ENCODE measurements at places on chromosomes 4 and X.

DNA sequence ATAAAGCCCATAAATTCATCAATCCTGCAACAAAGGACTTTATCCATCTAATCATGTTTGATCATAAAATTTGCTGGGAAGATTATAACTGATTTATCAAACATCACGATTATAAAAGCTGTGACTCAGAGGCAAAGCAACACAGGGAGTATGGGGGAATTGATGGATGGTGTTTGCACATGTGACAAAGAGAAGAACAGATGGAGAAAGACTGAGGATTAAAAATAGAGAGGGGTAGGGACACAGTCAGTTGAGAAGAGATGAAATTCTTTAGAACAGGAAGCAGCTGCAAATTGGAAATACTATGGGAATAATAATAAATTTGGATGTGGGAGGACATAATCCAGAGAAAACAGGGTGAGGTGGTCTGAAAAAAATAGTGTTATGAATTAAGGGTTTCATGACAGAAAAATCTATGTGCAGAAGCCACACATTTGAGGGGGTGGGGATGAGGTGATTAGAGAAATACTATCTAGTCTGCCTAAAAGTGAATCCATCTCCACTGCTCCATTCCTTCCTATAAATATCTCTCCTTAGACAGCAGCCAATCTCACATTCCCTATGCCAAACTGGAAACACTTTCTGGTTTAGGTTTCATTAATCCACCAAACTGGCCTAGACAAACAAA, 6.2 kb downstream of the PRR32 start:
- ATAC-seq = no peak

DNA sequence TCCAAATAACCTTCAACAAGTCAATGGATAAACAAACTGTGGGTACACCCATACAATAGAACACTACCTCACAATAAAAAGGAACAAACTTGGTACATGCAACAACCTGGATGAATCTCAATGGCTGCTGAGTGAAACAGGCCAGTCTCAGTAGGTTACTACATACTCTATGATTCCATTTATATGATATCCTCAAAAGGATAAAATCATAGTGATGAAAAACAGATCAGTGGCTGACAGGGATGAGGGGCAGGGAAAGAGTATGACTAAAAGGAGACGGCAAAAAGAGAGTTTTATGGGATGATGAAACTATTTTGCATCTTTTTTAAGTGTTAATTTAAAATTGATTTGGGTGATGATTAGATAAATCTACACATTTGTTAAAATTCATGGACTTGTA, 15.9 kb downstream of the KLHL8 start:
- no peak for ATAC-seq

DNA sequence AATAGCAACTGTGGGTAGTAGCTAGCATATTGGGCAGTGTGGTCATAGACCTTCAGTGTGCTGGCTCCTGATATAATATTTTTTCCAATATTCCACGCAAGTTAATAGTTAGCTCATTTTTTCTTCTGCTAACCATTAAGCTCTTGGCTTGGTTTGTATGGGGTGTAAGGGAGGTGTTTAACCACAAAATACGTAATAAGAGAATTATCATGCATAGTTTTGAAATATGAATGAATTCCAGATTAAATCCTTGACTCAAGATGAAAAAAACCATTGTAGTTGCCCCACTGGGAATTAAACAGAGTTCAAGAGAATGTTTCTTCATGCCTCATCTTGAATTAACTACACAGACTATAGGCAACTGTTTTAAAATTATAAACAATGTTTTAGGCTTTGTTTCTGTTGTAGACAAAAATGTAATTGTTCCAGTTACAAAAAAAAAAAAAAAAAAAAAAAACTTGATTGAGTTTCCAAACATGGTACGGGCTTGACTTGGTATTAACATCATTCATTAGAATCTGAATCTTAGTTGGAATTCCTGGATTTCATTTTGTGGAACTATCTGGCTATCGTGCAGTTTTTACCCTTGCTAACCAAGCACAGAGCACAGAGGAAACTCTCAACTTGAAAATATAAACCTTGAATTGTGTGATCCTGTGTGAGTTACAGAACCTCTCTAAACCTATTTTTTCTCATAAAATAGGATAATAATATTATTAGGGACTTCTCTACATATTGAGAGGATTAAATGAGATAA, 28.4 kb downstream of the CXCL1 start:
- no peak for ATAC-seq

- no peak for ATAC-seq
Observed at GRCh38 chr4:68445111-68445510, 2.2 kb upstream of the TMPRSS11E start.

DNA sequence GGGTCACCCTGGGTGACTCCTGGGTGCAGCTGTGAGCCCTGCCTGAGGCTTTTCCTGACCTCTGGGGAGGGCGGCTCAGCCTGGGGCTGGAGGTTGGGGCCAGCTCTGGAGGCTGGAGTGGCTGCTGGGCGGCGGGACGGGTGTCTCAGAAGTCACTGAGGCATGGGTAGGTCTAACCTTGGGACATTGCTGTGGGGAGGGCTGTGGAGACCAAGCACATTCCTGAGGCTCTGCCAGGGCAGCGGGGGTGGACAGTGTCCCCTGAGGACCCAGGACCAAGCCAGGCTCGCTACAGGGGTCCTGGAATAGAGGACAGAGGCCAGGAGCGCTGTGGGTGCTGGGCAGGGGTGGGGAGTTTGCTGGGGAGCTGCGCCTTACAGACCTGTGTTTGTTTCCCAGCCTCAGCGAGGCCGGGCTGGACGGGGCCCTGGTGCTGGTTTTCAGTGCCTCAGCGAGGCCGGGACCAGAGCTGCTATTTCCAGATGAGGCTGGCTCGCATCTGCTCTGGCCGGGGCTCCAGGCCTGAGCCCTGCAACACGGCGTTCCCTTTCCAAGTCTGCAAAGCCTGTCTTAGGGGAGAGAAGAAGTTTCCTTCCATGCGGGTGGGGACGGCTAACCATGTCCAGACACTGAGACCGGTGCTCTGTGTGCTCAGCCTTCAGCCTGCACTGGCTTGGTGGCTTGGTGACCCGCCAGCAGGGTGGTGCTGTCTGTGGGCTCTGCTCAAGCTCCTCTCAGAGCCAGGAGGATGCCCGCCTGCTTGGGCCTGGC, 3.0 kb upstream of the SLC25A6 start:
- ATAC-seq = no peak

DNA sequence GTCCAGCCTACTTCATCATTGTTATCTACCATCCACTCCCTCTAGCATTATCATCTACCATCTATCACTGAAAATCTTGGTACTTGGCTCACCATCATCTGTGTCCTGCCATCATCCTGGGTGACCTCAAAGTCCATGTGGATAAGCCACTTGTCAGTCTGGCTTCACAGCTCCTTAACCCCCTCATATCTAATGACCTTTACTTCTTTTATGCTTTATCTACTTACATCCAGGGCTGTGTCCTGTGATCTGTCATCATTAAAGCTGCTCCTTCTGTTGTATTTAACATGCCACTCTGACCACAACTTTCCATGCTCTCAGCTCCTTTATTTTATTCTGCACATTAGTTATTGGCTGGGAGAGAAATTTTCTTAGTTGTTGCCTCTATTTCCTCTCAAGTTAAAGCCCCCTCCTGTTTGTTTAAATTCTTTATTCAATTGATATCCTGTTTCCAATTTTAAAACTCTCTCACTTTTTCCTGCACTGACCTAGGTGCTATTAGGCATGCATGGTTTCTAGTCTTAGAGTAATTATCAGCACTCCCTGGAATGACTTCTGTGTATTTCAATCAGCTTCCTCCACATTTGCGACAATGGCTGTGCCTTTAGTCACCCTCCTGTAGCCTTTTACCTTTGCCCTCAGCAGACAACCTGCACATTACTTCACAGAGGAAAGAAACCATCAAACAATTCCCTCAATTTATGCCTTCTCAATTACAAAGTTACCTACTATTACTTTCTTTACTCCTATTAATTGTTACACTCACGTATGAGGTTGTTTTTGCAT, 8.1 kb upstream of the FABP2 start:
- no peak for ATAC-seq

DNA sequence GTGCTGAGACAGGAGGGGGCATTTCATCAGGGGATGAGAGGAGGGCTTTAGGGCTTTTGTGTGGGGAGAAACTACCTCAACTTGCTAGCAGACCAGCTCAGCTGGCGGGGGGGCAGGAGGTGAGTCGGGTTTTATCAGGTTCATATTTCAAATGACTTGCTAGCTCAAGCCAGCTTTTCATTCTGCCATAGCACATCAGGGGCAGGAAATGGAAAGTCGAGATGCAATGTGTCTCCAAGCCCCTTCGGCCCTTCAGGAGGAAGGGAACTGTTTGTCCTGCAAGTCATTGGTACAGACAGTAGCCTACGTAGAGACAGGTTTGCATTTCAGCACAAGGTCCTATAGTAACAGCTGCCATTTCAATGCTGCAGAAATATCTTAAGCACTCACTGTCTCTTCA, 194.1 kb downstream of the PTTG2 start:
- peak; percentile 39 for ATAC-seq

- ATAC-seq = no peak
Observed at GRCh38 chrX:108131471-108131870, 39.9 kb downstream of the ATG4A start.

- ATAC-seq = no peak
Observed at GRCh38 chr4:130044788-130045531, 949.0 kb downstream of the C4orf33 start.

GRCh38 chr4:172806841-172807240, 361.8 kb upstream of the GALNT7 start:
- no peak for ATAC-seq
